ENCODE measurements at places on chromosomes 11 and 22.

- no peak for DNase-seq
These were observed 20.9 kb upstream of the ATXN10 start for GRCh38 chr22:45650721-45651120.

DNA sequence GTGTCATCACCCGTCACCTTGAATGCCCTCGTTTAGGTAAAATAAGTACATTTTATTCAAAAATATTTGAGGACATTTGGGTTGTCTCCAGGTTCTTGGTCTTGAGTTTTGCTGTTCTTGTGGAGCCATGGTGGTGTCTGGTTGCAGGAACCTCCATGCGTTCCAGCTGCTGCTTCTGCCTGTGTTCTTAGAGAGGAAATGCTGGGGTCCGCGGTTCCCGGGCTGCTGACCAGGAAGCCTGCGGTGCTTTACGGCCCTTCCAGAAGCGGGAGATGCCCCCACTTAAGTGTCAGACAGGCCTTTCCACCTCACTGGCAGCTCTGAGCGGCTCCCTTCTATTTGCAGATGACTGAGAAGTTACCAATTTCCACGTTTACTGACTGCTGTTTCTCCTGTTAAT is 66.8 kb downstream of the LRP5 start:
- DNase-seq: no peak

- no peak for DNase-seq
These were observed 40.4 kb downstream of the BBOX1 start for GRCh38 chr11:27081056-27081455.

DNA sequence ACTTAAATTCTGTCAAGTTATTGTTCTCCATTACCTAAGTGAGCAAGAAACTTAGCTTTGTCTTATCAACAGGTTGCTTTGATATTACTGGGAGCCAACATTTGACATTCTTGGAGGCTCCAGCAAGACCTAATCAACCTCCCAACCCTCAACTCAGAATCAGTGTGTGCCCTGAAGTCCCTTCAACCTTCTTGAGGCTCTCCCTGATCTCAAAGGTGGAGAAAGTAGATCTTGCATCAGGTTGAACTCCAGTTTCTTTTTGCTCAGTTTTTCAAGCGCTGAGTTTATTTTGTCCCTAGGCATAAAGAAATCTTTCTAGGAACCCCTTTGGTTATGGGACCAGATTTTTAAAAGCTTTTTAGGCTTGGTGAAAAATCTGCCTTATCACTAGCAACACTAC is 1.4 kb downstream of the FAM111A start:
- no peak for DNase-seq

DNA sequence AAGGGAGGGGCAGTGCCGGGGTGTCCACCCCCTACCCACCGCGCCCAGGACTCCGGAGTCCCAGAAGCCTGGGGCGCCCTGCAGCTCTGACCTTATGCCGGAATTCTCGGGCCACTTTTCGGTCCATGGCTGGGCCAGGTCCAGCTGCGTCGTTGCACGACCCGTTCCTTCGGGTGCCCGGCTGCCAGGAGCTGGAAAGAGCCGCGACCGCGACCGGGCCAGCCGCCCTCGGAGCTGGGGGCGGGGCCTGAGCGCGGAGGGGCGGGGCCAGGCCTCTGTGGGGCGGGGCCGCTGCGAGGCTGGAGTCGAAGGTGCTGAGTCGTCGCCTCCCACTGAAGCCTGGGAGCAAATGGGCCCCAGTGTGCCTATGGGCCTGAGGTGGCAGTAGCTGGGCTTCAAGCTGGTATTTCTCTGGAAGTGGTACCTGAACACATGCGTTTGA is at the start of gene USH1C:
USH1C (minus strand) TSS at position 236 of the 442 bp plus-strand sequence; CDS start at position 127, 109 bp downstream.
- DNase-seq: no peak

GRCh38 chr11:116513894-116514293 is 258.9 kb downstream of the BUD13 start:
- DNase-seq: no peak

GRCh38 chr11:63814383-63814736 is 1.1 kb downstream of the SPINDOC start:
- DNase-seq: no peak

DNA sequence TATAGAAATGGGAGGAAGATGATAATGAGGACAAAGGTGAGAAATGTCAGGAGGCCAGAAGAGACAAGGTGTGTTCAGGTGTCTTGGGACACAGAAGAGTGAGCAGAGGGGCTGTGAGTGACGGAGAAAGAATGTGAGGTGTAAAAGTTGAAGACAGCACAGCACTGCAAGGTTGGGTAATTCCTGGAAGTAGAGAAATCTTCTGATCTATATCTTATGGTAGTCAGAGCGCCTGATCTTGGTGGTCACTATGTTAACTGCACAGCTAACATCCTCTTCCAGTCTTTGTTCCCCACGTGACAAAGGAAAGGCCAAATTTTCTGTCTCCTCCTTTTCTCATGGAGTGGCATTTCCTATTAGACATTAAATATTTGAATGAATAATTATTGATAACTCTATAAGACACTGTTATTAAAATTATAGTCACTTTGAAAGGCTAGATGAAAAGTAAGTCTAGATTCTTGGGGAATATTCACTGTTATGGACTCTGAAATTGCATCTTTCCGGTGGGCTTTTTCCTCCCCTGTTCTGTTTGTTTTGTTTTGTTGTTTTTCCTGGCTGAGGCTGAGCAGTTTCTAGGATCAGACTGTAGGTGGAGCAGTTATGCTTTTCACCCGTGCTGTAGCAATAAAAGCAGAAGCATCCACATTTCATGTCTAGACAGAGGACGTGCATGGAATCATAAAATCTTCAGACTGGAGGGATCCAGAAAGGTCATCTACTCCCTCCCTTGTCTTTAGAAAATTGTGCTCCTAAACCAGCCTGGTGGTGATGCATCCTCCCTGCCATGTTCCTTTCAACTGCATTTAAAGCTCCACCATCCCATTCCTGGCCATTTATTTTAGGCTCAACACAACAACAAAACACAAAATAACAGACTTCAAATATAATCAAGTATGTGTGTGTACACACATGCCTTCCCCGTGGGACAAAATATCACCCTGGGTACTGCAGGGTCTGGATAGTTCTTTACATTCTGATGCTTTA is 26.6 kb downstream of the SC5D start:
- no peak for DNase-seq

- DNase-seq: no peak
These were observed 8.1 kb upstream of the RNH1 start for GRCh38 chr11:515131-515530.

- DNase-seq: peak; percentile 56
These were observed 3.2 kb upstream of the SYT13 start for GRCh38 chr11:45289369-45289768.

DNA sequence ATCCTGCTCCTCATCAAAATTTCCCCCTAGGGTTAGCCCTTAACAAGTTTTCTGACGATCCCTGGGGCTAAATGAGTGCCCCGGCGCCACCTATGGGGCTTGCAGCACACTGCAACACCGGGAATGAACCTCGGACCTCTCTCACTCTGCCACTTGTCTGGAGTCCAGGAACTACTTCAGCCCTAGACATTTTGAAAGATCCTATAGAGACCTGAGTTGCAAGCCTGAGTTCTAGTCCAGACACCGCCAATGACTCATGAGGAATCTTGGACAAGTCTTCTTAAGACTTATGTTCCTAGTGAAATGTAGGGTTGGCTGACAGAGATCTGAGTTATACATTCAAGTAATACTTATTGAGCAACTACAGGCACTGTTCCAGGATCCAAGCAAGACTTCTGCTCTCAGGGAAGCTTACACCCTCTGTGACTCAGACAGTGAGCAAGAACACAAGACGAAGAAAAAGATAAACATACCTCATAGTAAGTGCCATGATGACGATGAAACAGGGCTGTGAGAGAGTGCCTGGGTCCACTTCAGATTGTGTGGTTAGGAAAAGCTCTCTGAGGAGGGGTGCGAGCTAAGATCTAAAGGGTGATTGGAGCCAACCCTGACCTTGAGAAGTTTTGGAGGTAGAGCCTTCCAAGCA is 10.2 kb upstream of the STK33 start:
- peak; percentile 97 for DNase-seq

GRCh38 chr11:65053827-65054508 is 4.4 kb downstream of the NAALADL1 start:
- DNase-seq: no peak

Measured in kidney epithelial cell (primary cell).